Fibroblast of the aortic adventitia (primary cell): ENCODE measurements at places on chromosomes 2 and 18.
A peak's percentile ranks its signal among the peaks of the same experiment; 100 is the strongest.

- DNase-seq, result no peak
Measured at GRCh38 chr2:120485096-120485495, 139.2 kb downstream of the INHBB start.

DNA sequence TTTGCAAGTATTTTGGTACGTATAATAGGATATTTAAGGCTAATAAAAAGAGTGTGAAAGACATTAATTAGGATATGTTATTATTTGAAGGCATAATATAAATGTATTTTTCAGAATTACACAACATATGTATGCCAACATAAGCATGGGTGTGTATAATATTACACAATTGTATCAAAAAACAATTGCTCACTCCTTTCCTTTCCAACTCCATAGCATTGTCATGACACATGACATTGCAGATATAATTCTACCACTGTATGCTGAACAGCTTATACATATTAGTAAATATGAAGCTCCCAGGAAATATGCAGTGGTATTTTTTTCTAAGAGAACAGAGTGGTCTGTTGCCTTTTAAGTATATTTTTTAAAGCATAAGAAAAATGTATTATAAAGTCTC is 593.1 kb downstream of the TMX3 start:
- DNase-seq, result peak; percentile 66

- DNase-seq, result no peak
Measured at GRCh38 chr18:77061946-77062517, 70.6 kb downstream of the MBP start.

GRCh38 chr2:43082111-43082894 is 144.1 kb downstream of the ZFP36L2 start:
- peak; percentile 90 for DNase-seq

GRCh38 chr2:104447831-104448434 is 406.0 kb upstream of the POU3F3 start:
- DNase-seq, result no peak

DNA sequence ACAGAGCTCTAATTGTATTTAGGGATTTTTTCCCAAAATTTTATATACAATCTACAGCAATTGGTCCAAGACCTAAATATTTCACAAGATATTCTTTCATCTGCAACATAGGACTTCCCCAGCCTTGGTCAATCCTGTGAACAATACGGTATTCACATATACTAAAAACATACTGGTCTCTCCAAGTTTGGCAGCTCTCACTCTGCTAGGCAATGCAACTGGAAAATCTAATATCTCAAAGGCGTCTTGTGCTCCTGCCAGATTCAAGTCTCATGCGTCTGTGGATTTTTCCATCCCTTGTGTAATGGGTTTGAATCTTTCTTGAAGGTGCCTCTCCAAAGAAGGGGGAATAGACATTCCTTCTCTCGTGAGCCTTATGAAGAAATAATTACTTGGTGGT is 27.4 kb upstream of the MBOAT2 start:
- peak; percentile 71 for DNase-seq

DNA sequence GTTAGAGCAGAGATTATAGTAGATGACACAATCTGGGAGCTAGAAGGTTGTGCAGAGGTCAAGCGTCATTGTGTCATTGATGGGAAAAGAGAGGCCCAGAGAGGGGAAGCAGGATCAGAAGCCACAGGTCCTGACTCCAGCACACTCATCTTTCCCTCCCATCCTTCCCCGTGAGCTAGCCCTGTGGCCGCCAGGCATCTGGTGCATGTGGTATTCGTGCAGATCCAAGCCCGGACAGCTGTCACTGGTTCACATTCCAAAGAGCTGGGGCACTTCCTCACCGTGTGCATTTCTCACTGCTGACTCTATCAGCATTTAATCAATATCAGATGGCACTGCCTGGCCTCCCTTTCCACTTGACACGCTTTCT is 94.1 kb upstream of the THOC1 start:
- peak; percentile 95 for DNase-seq

GRCh38 chr18:46728219-46728930 is 28.5 kb downstream of the ST8SIA5 start:
- no peak for DNase-seq

DNA sequence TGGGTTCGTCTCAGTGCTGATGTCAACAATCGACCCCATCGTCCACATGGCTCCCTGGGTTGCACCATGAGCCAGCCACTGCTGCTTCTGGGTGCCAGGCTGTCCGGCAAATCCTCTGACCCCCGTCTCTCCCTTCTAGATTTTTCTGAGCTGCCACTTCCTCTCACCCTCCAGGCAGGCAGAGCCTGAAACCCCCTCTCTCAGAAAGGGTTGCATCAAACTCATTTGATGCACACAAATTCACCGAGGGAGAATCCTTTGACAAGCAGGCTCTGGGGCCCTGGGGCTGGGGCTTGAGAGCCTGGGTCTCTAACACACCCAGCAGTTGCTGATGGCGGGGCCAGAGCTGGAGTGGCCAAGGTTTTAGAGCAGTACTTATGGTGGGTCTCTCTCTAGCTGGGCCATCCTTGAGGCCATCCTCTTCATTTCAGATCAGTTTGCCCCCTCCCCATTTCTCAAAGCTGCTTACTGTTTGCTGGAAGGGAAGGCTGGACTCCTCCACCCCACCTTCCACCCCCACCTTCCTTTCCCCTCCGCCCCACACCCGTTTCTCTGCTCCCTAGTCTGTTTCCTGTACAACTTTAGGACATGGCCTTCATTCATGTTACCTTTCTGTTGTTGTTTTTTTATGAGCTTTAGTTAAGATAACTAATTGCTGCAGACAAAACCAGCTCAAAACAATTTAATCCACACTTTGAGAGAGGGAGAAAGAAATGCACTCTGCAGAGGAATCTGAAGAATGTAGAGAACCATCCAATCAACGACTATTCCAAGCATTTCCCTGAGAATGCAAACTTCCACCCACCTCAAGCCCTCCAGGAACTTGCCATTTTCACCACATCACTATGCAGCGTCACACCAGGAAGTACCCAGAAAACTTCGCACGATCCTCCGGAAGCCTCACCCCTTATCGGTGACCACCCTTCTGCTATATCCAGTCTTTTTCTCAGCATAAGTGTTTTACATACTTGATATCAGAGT is 69.5 kb downstream of the ARL4C start:
- DNase-seq, result peak; percentile 92

GRCh38 chr2:231394211-231395141 is 1.0 kb upstream of the B3GNT7 start:
- DNase-seq, result no peak

- no peak for DNase-seq
Measured at GRCh38 chr2:164696634-164697033, 75.4 kb upstream of the GRB14 start.

DNA sequence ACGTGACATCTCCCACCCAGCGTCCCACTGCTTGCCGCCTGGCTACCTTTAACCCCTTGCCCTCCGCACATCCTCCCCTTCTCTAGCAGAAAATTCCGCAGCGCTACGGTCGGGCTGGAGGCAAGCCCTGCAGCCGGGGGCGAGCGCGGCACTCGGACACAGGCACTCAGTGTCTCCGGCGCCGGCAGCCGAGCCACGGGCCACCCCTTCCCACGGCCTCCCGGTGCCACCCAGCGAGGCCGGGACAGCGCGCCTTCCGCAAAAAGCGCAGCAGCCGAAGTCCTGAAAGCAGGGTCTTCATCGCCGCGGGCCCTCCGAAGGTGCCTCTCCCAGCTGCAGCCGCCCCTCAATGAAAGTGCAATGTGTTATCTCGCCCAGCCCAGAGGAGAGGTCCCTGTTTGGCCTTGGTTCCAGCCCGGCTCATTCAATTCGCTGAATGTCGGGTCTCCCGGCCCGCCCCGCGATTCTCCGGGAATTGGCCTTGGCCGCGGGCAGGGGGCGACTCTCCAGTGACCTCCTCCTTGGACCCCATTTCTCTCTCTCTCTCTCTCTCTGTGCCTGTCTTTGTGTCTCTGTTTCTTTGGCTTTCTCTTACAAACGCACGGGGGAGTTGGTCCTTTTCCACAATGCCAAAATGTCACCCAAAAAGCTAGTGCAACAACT is 1.1 kb downstream of the DLGAP1 start:
- no peak for DNase-seq

GRCh38 chr2:177478907-177479306 is 86.3 kb downstream of the AGPS start:
- DNase-seq, result no peak

- DNase-seq, result no peak
Measured at GRCh38 chr18:24500217-24500616, 39.8 kb downstream of the HRH4 start.

DNA sequence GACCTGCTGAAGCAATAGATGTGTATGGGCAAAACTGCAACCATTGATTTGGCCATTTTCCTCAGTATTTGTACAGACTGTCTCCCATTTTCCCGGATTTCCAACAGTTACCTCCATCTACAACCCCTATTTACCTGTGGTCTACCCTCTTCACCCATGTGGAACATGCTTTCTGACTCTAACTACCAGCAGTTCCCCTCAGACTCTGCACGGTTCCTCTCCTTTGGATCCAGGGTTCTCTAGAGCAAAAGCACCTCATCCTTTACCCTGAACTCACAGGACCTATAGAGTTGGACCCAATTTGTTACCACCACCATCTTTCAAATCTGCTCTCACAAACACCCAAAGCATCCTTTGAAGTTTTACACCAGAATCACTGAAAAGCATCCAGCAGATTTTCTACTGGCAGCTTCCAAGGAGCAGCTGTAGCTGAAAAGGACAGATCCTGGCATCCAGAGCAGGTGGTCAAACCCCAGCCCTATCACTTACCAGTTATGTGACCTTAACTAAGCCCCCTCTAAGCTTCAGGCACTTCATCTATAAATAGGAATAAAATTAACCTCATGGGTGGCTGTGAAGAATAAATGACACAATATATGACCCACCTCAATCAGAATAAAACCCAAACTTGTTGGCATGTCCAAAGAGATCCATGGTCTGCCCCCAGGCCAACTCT is 15.3 kb downstream of the CYTIP start:
- no peak for DNase-seq

- DNase-seq, result no peak
Measured at GRCh38 chr2:181366675-181367175, 90.5 kb upstream of the ITGA4 start.

DNA sequence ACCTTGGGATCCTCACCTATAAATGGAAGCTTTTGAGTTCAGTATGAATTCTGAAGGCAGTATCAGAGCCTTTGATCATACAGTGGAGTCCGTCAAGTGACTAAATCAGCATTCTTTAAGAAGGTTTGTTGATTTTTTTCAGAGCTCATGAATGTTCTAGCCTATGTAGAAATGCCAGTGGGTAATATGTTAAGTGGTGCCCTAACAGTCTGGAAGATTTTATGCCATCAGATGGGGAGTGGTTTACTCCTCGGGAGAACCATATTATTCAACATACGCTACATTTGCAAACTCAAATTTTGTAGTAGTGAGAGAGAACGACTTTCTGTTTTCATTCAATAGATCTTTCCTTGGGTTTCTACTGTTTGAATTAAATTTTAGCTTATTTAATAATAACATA is 225.0 kb upstream of the ACVR2A start:
- no peak for DNase-seq

DNA sequence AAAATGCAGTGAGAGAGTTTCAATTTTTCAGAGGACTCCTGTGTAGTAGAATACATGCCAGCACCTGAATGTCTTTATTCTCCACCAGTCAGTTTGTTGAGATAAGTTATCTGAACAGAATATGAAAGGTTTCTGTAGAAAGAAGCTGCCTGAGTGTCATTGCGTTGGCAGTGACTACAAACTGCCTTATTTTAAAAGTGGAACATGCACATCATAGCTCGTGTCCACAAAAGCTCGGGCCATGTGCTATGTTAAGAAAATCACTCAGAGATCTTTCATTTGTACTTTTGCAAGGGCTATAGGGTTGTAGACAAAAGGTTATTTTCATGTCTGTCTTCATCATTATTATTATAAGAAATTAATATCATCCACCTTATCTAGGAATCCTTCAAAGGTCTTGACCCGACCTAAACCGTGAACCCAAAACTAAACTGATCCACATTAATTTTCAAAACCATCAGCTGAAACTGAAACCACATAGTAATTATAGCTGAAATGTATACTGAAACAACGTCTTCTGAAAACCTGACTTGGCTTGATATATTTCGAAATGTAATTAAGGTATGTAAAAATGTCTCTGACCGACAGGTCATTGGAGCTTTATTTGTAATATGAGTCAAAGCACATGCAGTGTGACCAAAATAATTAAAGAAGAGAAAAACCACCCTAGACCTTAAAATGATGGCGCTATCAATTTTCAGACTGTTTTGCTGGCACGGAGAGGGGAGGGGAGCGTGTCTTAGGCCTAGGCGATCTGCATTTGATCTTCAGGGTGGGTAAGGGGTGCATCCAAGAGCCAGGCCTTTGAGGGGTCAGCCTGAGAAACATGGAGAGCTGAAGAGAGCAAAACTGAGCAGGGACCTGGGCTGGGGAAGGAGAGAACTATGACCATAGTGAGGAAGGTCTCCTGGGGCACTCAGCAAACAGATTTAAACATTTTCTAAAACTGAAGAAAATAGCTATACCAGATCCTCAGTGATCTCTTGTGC is 232.1 kb downstream of the SOX11 start:
- DNase-seq, result no peak

DNA sequence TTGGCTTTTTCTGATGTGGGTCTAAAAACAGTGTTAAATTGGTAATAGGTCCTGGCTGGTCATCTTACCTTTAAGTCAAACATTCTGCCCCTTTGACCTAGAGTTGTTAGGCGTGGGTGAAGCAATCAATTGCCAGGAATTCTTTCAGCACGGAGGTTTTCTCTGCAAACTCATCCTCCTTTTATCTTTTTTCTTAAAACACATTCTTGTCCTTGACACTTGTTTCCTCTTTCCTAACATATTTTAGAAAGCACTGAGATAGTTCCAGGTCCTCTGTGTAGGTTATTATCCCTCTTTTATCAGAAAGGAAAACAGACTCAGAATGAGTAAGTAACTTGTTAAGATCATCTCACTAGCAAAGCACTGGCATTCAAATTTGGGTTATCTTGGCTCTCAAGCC is 18.6 kb upstream of the AP1S3 start:
- peak; percentile 68 for DNase-seq

DNA sequence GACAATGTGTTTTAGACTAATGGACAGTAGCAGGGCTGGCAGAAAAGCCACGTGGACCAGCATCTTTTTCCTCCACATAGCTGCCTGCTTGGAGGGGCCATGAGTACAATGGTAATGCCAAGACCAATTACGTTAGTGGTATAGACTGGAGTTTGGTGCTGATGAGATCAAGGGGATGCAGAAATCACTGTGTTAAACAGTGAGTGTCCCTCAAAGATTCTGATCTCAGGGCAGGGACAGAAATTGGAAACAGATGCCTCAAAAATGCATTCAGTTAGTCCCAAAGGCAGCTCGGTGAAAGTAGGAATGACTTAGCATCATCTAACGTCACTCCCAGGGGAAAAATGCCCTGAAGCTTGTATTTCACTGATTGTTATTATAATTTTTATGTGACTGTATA is 72.4 kb downstream of the SLC16A14 start:
- peak; percentile 49 for DNase-seq

DNA sequence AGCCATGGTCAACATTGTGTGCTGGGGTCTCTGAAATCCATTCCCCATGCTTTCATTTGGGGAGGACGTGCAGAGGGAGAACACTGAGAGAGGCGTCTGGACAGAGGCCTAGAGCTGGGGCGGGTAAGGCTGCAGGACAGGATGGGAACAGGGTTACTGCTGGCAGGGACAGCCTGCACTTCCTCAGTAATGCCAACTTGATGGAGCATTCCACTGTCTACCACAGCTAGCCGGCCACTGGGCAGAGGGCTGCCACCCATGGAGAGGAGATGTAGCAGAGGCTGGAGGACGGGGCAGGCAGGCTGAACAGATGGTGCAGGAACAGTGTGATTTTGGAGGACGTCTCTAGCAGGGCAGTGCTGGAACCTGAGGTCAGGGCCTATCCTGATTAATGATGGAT is 29.3 kb downstream of the MRPL33 start:
- no peak for DNase-seq

GRCh38 chr2:147051248-147051647 is 793.6 kb upstream of the ACVR2A start:
- DNase-seq, result peak; percentile 78

GRCh38 chr2:18432999-18433398 is 127.5 kb downstream of the RDH14 start:
- DNase-seq, result peak; percentile 63
